H1 (cell line): ENCODE measurements at places on chromosomes 1 and 21. TPM values are rescaled to one million over a fixed set of nuclear protein-coding genes. Genes with fewer than 3 reads are reported as not detected.

DNA sequence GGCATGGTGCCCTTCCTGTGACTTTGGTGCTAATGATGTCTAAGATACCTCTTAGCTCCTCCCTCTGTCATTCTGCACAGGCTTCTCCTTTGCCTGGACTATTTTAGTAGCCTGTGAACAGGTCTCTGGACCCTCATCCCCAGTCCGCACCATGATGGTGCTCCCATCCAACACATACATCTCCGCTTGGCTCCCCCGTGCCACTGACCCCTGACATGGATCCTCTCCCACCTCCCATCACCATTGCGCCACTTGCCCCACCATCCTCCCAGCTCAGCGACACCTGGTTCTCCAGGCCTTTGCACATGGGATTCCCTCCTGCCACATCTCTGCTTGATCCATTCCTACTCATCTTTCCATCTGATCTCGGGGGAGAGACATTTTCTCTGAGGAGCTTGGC lies 33.9 kb downstream of the RUNX3 start:
- no peak for DNase-seq
- H3K4me1 ChIP-seq: no peaks in the 10 kb centered on the region
- H3K27me3 ChIP-seq: no peaks in the 10 kb centered on the region
- H3K36me3 ChIP-seq: no peaks in the 10 kb centered on the region
- H3K27ac ChIP-seq: no peak overlapping the region

GRCh38 chr1:168972225-168972624 lies 134.3 kb upstream of the ATP1B1 start:
- H3K27ac ChIP-seq: no peak overlapping the region
- no peak overlapping the region for H3K4me3 ChIP-seq
- H3K27me3 ChIP-seq: no peaks in the 10 kb centered on the region
- H3K4me1 ChIP-seq: no peaks in the 10 kb centered on the region

GRCh38 chr21:35231090-35231489 lies 182.0 kb upstream of the RUNX1 start:
- H3K27me3 ChIP-seq: no peaks in the 10 kb centered on the region
- H3K4me1 ChIP-seq: no peaks in the 10 kb centered on the region
- no peaks in the 10 kb centered on the region for H3K36me3 ChIP-seq
- DNase-seq: no peak

DNA sequence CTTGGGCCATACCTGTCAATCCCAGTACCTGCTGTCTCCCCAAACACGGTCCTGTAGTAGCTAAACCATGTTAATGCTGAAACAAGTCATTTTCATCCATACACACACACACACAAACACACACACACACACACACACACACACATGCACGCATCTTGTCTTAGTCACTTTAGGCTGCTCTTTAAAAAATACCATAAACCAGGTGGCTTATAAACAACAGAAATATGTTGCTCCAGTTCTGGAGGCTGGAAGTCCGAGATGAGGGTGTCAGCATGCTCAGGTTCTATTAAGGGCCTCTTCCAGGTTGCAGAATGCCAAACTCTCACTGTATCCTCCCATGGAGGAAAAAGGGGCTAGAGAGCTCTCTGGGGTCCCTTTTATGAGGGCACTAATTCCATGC lies 129.9 kb downstream of the NTPCR start:
- H3K27ac ChIP-seq: no peak overlapping the region
- DNase-seq: no peak
- no peaks in the 10 kb centered on the region for H3K27me3 ChIP-seq
- no peaks in the 10 kb centered on the region for H3K36me3 ChIP-seq
- H3K4me3 ChIP-seq: no peak overlapping the region
- no peaks in the 10 kb centered on the region for H3K4me1 ChIP-seq

The CCDC27 gene
- not detected in 2 replicates for total RNA-seq

- no peak overlapping the region for H3K4me3 ChIP-seq
- no peaks in the 10 kb centered on the region for H3K36me3 ChIP-seq
- no peak overlapping the region for H3K27ac ChIP-seq
- H3K4me1 ChIP-seq: peaks cover 2% of the 10 kb centered on the region
Measured at GRCh38 chr1:183178545-183178944, 7.5 kb upstream of the LAMC2 start.

GRCh38 chr1:204278251-204278650 lies 64.5 kb upstream of the GOLT1A start:
- H3K4me1 ChIP-seq: no peaks in the 10 kb centered on the region; the same call in none of the 2 replicates
- H3K27ac ChIP-seq: no peak overlapping the region
- no peaks in the 10 kb centered on the region for H3K36me3 ChIP-seq
- DNase-seq: no peak
- H3K27me3 ChIP-seq: no peaks in the 10 kb centered on the region

DNA sequence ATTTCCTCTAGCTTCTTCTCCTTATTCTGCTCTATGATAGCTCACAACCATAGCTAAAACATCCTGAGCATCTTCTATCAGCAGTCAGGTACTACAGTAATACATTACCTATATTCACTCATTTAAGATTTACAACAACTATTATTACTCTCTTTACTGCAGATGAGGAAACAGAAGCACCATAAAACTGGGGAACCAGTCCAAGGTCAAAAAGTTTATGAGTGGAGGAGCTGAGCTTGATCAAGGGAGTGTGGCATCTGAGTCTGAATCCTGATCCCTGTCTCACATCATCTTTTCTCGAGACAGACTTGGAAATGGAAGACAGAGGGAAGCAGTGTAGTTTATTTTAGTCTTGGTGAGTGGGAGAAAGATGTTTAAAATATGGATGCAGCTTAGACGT lies 288.6 kb downstream of the RGS7 start:
- DNase-seq: no peak
- no peak overlapping the region for H3K27ac ChIP-seq

The FOXE3 gene
- 0.27 TPM in 1 of 2 replicates, not detected in the other for total RNA-seq

DNA sequence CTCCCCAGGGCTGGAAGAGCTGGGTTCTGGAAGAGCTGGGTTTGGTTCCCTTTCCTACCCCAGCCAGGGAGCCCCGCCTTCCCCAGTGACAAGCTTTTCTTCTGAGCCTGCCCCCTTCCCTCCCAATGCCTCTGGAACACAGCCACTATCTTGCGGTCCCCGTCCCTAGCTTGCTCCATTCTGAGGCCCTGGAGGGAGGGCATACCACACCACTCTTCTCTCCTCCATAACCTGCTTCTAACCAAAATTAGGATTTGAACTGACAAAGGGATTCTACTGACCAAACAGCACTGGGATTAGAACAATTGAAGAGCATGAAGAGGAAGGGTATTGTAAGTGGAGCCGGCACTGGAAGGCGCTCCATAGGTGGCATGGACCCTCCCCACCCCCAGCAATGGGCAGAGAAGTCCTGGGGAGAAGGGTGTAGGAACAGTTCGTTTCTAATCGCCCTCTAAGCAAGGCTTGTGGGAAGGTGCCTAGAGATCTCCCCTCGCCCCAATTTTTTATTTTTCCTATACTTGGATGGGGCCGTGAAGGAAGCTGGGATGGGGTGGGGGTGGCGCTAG lies 690 bp downstream of the C1orf216 start:
- H3K4me1 ChIP-seq: peaks cover 4% of the 10 kb centered on the region; the same call in 1 of the 2 replicates
- H3K27me3 ChIP-seq: no peaks in the 10 kb centered on the region

- H3K4me3 ChIP-seq: no peak overlapping the region
- no peaks in the 10 kb centered on the region for H3K4me1 ChIP-seq
- H3K27me3 ChIP-seq: no peaks in the 10 kb centered on the region
- H3K27ac ChIP-seq: no peak overlapping the region
- H3K36me3 ChIP-seq: no peaks in the 10 kb centered on the region
Measured at GRCh38 chr1:232493869-232494268, 136.1 kb downstream of the SIPA1L2 start.

DNA sequence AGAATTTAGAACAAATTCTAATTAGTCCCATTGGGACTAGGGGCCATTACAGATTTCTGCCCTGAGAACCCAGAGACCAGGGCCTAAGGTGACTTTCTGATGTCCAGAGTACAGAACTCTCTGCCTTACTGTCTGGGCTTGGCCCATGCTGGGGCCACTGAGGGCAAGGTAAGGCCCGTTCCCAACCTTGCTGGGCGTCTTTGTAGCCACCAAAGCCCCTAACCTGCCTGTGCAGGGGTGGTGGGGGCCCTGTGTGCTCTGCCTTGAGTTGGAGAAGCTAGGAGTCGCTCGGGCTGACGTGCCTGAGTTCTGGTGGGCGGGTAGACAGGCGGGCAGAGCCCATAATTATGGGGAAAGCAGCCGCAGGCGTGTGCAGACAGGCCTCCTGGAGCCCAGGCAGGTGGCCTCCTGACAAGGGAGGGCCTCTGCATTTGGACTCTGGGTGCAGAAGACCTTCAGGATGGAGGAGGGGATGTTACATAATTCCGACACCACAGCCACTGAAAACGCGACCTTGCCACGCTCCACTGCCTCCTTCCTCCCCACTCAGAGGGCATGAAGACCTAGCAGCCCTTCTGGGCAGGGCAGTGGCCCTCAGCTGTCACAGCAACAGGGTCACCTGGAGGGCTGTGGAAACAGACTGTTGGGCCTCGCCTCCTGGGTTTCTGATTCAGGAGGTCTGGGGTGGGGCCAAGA lies 239.9 kb upstream of the TMEM51 start:
- no peaks in the 10 kb centered on the region for H3K36me3 ChIP-seq
- DNase-seq: no peak
- H3K27ac ChIP-seq: no peak overlapping the region
- H3K4me3 ChIP-seq: no peak overlapping the region
- H3K4me1 ChIP-seq: peaks cover 5% of the 10 kb centered on the region

The KLHL21 gene
- 22.1 and 22.3 TPM in 2 replicates for total RNA-seq

DNA sequence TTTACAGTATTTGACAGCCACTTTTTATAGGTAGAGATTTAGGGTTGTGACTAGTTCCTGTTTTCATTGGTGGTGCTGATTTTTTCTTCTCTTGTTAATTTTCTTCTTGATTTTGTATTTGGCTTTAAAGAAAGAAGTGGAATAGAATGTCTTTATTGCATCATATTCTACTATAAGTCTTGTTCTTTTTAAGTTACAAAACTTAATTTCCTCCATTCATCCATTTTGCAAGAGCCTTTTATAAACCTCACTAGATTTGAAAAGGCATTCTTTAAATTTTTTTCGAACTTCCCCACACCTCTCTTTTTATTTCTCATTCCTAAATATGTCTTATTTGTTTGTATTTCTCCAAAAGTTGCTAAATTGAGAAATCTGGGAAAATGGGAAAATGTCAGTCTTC lies 1368.6 kb upstream of the ADGRL4 start:
- DNase-seq: no peak
- no peak overlapping the region for H3K4me3 ChIP-seq
- H3K27me3 ChIP-seq: no peaks in the 10 kb centered on the region
- H3K4me1 ChIP-seq: no peaks in the 10 kb centered on the region

DNA sequence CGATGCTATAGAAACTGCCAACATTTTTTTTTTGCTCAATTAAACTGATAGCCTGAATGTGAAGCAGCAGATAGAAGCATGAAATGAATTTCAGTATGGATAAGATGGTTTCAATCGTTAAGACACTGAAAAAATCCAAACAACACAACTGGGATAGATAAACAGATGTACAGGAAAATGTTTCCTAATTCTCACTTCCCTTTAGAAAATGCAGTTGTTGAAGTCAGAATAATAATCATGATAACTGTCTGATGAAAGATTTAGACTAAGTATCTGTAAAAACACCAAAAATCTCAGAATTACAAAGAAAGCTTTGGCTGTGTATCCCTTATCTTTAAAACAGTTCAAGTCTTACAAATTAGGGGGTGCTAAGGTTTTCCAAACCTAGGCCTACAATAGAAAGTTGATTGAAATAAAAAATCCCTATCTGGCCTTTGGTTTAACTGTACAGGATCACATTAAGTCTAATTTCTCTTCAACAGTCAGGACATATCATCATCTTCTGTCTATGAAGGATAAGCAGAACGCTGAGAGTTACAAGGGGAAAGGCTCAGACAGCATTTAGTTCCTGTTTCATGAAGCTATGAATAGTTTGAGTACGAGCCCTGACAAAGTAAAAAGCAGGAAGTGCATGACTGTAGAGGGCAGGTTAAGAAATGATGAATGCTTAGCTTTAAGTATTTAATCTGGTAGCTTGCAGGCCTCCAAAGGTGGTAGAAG lies 203.2 kb downstream of the APP start:
- no peaks in the 10 kb centered on the region for H3K4me1 ChIP-seq
- H3K27me3 ChIP-seq: no peaks in the 10 kb centered on the region
- no peak overlapping the region for H3K27ac ChIP-seq

GRCh38 chr1:109902204-109902985 lies 8.3 kb upstream of the CSF1 start:
- no peak overlapping the region for H3K27ac ChIP-seq
- H3K4me3 ChIP-seq: no peak overlapping the region
- H3K36me3 ChIP-seq: no peaks in the 10 kb centered on the region

The COL9A2 gene
- 2.7 and 3.2 TPM in 2 replicates for total RNA-seq

- H3K4me1 ChIP-seq: peaks cover 16% of the 10 kb centered on the region; the same call in 1 of the 2 replicates
- H3K36me3 ChIP-seq: no peaks in the 10 kb centered on the region
- H3K27me3 ChIP-seq: no peaks in the 10 kb centered on the region
- no peak for DNase-seq
Measured at GRCh38 chr1:7375329-7375728, 395.8 kb upstream of the VAMP3 start.

DNA sequence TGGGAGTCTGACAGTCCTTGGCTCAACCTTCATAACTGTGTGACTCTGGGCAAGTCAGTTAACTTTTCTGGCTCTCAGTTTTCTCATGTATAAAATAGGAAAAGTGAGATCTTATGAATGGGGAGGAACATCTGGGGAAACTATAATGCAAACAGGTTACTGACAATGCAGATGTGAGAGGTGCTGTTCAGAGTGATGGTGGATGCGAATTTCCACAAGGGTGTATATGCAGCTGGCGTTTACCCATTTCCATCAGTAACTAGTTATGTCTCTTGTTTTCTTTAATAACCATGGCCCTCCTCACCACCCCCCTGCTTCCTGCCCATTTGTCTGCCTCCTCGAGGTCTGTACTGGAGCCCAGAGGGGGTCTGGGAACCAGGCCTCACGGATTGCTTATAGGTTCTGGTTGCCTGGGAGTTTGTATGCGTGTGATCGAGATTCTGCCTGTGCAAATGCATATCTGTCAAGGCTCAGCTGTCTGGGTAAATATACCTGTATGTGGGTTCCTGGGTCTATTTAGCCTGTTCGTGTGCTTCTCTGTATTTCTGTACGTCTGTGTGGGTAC lies 44.4 kb downstream of the AHDC1 start:
- DNase-seq: no peak
- no peaks in the 10 kb centered on the region; the same call in 1 of the 2 replicates for H3K27me3 ChIP-seq

- H3K27me3 ChIP-seq: no peaks in the 10 kb centered on the region
- H3K4me1 ChIP-seq: no peaks in the 10 kb centered on the region
- no peak overlapping the region for H3K27ac ChIP-seq
Measured at GRCh38 chr21:15309721-15310120, 244.9 kb upstream of the NRIP1 start.

The E2F2 gene
- total RNA-seq: 6.1 and 7.0 TPM in 2 replicates

The DMBX1 gene
- 0.30 TPM in 1 of 2 replicates, not detected in the other for total RNA-seq

GRCh38 chr1:195946500-195946899 lies 661.7 kb downstream of the KCNT2 start:
- H3K4me1 ChIP-seq: no peaks in the 10 kb centered on the region
- H3K4me3 ChIP-seq: no peak overlapping the region
- no peaks in the 10 kb centered on the region for H3K27me3 ChIP-seq
- H3K27ac ChIP-seq: no peak overlapping the region
- H3K36me3 ChIP-seq: no peaks in the 10 kb centered on the region
